Lung (tissue), 17 donors: ENCODE measurements at places on chromosomes 13 and 19. TPM values are rescaled to one million over a fixed set of nuclear protein-coding genes. Genes with fewer than 3 reads are reported as not detected.

Gene IRGC
- not detected for total RNA-seq

Gene CATSPERD
- total RNA-seq = 8.2 TPM

Gene HSD17B14
- total RNA-seq = 17.9 TPM

Gene IFNL1
- not detected for total RNA-seq

Gene CEACAM7
- total RNA-seq = 0.11 TPM

Gene HCN2
- 0.21 TPM for total RNA-seq

Gene CDADC1
- total RNA-seq = 11.6 TPM

Gene LGI4
- total RNA-seq = 3.5 TPM

Gene FCAR
- 12.6 TPM for total RNA-seq

Gene APC2
- total RNA-seq = 0.15 TPM

Gene EHD2
- 190 TPM for total RNA-seq

Gene AP1M2
- 57.6 TPM for total RNA-seq

Gene TYROBP
- 17.0 TPM for total RNA-seq

Gene MEDAG
- 14.4 TPM for total RNA-seq

Gene VSTM1
- 1.4 TPM for total RNA-seq

Gene COMP
- total RNA-seq = not detected

Gene GAPDHS
- not detected for total RNA-seq

Gene SLC39A3
- 37.0 TPM for total RNA-seq

Gene CYSLTR2
- 0.92 TPM for total RNA-seq

Gene ACP7
- not detected for total RNA-seq

Gene ABHD8
- total RNA-seq = 12.8 TPM

Gene OR7D2
- total RNA-seq = not detected

Gene CYP4F12
- 4.2 TPM for total RNA-seq

Gene SMIM44
- not detected for total RNA-seq

Gene RASAL3
- total RNA-seq = 13.3 TPM

Gene TTYH1
- total RNA-seq = 0.46 TPM

Gene CD70
- 0.28 TPM for total RNA-seq

Gene GFY
- total RNA-seq = not detected

Gene WTIP
- 13.4 TPM for total RNA-seq

Gene ZGLP1
- 5.1 TPM for total RNA-seq

Gene TSSK6
- 2.3 TPM for total RNA-seq

Gene SCAF1
- 22.5 TPM for total RNA-seq

Gene KLF1
- 0.28 TPM for total RNA-seq

Gene SPIB
- 10.5 TPM for total RNA-seq

Gene SLC17A7
- total RNA-seq = 0.31 TPM

Gene ZNF296
- 0.43 TPM for total RNA-seq
